ENCODE measurements at places on chromosomes 16 and 17.

DNA sequence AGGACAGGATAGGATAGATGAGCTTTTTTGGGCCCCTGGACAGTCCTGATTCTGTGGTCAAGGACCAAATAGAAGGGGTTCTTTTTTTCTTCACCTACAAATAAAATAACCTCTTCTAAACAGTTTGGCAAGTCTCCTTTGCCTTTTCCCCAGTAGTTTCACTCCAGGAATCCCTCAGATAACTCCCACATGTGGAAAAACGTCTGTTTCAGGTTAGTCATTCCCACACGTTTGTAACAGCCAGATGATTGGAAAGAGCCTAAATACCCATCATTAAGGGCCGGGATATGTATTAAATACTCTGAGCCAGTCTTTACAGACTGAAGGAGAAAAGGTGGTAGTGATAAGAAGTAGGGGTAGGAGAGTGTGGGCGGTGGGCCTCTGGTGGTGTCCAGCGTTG is 58.3 kb downstream of the PLD6 start:
- no peak for DNase-seq

GRCh38 chr17:48754500-48755261 is 26.1 kb upstream of the HOXB13 start:
- no peak for DNase-seq

DNA sequence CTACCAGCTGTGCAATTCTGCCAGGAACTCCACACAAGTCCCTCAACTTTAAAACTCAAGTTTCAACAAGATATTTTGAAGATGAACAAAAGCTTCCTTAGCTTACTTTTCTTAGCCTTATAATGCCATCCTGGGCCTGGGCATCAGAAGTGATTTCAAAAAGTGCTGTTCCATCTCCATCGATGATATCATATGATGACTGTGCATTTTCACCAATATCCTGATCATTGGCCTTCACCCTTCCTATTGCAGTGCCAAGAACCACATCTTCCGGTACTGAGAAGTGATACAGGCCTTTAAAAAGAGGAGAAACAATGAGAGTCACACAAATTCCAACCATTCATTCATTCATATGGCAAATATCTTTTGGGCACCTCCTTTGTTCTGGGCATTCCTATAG is 215.4 kb downstream of the CDH8 start:
- DNase-seq: no peak

DNA sequence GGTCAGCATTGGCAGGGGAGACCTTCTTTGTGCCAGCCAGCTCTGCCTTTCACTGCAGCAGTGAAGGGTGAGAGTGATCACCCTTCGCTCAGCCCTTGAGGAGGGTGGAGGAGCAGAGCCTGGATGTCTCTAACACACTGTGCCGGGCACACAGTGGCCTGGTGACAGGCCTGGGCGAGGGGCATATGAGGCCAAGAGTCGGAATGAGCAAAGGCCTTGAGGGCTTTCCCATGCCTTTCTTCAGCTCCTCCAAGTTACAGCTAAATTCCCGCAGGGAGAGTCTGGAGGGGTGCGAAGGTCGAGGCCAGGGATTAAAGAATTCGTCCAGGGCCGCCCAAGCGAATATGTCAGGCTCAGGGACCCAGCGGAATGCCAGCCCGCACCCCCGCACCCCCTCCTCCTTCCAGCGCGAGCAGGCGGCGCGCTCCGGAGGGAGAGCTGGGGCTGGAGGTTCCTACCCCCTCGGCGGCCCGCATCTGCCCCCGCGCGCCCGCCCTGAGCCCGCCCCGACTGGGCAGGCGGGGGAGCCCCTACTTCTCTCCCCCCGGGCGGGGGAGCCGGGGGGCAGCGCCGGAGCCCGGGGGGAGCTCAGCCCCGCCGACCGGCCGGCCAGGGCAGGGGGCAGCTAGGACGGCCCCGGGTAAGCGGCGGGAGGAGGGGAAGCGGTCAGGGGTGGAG is at the start of gene RASL10B:
RASL10B (plus strand) TSS at position 401 of the 678 bp plus-strand sequence. CDS start 3,546 bp downstream, outside the sequence.
- no peak for DNase-seq

GRCh38 chr16:25868706-25869370 is 177.1 kb downstream of the HS3ST4 start:
- no peak for DNase-seq

GRCh38 chr16:68898026-68898425 is 54.7 kb downstream of the TANGO6 start:
- DNase-seq: no peak

DNA sequence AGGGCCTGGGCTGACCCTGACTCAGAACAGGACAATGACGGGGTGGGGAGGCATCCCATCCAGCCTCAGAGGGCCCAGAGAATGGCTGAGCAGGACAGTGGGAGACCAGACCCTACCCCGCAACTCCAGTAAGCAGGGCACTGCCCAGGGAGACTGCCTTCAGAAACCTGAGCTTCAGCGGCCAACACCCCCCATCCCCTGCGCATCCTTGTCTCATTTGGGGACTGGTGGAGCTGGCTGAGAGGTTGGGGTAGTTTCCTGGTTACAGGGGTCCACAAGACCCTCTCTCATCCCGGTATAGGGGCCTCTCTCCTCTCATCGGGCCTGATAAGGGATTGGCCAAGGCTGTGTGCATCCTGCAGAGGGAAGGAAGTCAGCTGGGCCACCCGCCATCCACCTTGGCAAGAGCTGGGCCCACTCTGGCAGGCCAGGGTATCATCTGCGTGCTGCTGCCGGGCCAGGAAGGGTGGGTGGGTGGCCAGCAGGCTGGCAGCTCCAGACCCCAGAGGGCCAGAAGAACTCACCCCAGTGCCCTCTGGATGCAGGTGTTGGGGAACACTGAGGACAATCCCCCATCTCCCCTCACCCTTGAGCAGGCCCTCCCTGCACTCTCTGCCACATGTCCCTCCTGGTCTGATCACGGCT is 229.1 kb downstream of the KATNIP start:
- DNase-seq: no peak

GRCh38 chr16:84315422-84315821 is 20.7 kb downstream of the WFDC1 start:
- no peak for DNase-seq

- DNase-seq: no peak
Observed at GRCh38 chr17:43398724-43399595, at the start of gene ARL4D. Gene ARL4D (plus strand): TSS chr17:43398993. CDS start chr17:43399733, 740 bp downstream.

- DNase-seq: no peak
Observed at GRCh38 chr16:26441178-26441577, 625.5 kb upstream of the C16orf82 start.

GRCh38 chr16:89361751-89362539 is 128.4 kb downstream of the ANKRD11 start:
- no peak for DNase-seq

DNA sequence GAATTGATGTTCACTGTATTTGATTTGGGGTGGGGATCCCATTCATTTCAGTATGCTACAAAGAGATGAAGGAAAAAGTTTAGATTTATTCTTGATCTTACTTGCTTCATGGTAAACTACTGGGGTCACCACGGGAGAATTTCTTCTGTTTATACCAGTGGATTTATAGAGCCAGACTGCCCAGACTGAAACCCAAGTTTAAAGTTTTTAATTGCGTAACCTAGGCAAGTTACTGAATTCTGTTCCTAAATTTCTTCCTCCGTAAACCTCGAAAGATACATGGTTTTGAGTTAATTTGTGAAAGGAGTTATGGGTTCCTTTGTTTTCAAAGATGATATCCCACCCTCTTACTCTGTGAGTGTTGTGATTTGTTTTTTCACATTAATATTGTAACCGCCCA is 26.4 kb downstream of the PIGL start:
- DNase-seq: no peak

GRCh38 chr17:3977387-3977786 is 13.2 kb upstream of the ATP2A3 start:
- DNase-seq: no peak

- no peak for DNase-seq
Observed at GRCh38 chr17:80968602-80969029, 23.0 kb upstream of the CHMP6 start.

GRCh38 chr17:3866276-3866675 is 20.2 kb upstream of the NCBP3 start:
- no peak for DNase-seq

- DNase-seq: no peak
Observed at GRCh38 chr17:32110596-32110995, 31.7 kb upstream of the RHOT1 start.

- no peak for DNase-seq
Observed at GRCh38 chr16:70359552-70359951, 12.8 kb downstream of the DDX19A start.

GRCh38 chr17:57138956-57139576 is 54.0 kb downstream of the AKAP1 start:
- DNase-seq: no peak

DNA sequence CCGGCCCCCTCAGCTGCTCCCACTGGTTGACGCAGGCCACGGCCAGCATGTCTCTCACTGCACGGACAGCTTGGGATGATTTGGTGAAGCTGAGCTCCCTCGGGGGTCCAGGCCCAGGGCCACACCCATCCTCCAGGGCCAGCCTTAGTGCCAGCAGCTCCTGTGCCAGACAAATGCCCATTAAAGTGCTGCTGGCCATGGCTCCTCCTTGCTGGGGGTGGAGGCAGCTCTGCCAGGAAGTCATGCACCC is 2.5 kb downstream of the TRIM47 start:
- DNase-seq: no peak

DNA sequence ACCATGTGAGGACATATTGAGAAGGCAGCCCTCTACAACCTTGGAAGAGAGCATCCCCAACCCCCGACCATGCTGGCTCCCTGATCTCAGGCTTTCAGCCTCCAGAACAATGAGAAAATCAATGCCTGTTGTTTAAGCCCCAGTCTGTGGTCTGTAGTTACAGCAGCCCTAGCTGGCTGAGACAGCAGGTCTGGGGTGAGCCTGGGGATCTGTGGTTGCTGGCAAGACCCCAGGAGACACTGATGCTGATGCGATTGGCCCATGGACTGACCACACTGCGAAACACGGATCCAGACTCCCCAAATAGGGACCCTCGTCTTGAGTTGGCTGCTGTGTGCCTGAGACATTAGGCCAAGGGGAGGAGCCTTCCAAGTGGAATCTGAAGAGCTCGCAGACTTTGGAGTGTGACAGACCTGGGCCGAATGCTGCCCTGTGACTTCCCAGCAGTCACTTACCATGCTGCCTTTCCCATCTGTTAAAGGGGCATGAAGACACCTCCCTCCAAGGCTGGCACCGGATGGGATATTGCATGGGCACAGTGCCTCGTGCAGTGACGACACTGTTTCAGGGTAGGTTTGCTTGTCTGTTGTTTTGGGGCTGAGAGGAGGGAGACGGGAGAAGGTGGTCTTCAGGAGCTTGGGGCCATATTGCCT is 147.8 kb upstream of the RPL38 start:
- DNase-seq: no peak

DNA sequence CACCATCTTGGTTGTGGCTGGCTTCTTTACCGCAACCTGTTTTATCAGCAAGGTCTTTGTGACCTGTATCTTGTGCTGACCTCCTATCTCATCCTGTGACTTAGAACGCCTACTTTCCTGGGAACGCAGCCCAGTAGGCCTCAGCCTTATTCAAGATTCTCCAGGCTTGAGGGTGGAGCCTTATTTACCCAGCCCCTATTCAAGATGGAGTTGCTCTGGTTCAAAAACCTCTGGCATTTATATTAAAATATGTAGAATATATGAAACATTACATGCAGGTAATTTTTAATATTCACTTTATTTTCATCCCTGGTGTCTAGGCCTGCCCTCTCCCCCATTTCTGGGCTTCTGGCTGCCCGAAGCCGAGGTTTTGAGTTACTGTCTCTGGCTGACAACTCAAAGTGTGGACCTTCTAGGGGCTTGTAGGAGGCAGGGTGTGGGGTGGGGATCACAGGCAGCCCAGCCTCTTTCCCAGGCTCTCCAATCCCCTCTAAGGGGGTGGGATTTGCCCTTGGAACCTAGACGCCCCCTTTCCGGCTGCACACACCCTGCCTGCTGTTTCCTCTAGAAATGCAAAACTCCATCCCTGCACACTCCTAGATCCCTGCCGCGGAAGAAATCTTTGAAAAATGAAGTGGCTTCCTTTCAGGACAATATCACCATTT is 152.0 kb downstream of the KCNJ12 start:
- DNase-seq: no peak

GRCh38 chr17:28567604-28568003 is 3.7 kb downstream of the PIGS start:
- no peak for DNase-seq

- DNase-seq: no peak
Observed at GRCh38 chr16:87674419-87674818, 72.1 kb downstream of the JPH3 start.

GRCh38 chr17:27293359-27293897 is 486 bp upstream of the WSB1 start:
- DNase-seq: no peak

- no peak for DNase-seq
Observed at GRCh38 chr17:41184480-41184961, at the start of gene KRTAP4-1. Gene KRTAP4-1 (minus strand): TSS chr17:41184911. CDS start chr17:41184854, 57 bp downstream.

DNA sequence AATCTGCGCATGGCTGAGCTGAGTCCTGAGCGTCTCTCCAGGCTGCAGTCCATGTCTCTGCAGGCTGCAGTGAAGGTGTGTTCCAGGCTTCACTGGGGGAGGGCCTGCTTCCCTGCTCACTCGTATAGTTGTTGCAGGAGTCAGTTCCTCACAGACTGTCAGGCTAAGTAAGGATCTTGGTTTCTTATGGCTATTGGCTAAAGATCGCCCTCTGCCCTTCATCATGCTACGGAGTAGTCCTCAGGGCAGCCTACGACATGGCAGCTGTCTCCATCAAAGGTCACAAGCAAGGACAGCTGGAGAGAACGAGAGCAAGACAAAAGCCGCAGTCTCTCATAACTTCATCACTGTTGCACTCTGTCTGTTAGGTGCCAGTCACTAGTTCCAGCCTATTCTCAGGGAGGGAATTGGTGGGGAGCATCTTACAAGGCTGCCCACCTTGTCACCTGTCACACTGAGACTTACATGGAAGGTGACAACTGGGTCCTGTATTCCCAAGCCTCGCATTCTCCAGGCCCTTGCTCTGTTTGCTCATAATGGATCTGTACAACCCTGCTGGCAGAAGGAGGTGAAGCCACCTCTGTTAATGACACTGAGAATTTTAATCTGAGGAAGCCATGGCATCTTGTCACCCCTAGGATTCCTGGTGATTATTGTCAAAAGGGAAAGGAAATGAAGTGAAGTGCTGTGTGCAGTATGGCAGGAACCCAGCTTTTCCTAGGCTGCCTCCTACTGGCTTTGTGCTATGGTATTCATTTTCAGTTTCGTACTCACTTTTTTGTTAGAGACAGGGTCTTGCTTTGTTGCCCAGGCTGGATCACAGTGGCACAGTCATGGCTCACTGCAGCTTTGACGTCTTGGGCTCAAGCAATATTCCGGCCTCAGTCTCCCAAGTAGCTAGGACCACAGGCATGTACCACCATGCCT is 43.4 kb downstream of the MFSD11 start:
- no peak for DNase-seq

DNA sequence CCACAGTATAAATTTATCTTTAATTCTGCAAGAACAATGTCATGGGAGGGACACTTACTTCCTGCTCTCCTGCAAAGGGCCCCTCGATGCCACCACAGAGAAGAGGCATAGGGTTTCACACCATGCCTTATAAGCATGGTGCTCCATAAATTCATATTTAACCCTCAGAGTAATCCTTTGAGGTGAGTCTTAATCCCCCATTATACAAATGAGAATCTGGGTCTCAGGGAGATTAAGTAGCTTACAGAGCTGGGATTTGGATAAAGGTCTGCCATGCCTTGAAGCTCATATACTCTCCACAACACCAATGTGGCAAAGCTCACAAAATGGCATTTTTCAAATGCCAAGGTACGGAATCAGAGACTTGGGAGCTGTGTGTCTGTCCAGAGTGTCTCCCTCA is 268.5 kb upstream of the CCL2 start:
- DNase-seq: no peak
